Activated CD4-positive, alpha-beta memory T cell treated with anti-CD3 and anti-CD28 coated beads, Interleukin-2, amount 10 ng/mL, durations not matched to agents 7 days and 5 days (primary cell): ENCODE measurements at places on chromosomes 4 and X. TPM values are rescaled to one million over a fixed set of nuclear protein-coding genes. Genes with fewer than 3 reads are reported as not detected.

- H3K4me3 ChIP-seq, result no peak overlapping the region
- no peak overlapping the region for H3K27ac ChIP-seq
- DNase-seq, result no peak
- peaks cover 4% of the 10 kb centered on the region for H3K36me3 ChIP-seq
These were observed 131.8 kb downstream of the PRKX start for GRCh38 chrX:3581609-3582108.

DNA sequence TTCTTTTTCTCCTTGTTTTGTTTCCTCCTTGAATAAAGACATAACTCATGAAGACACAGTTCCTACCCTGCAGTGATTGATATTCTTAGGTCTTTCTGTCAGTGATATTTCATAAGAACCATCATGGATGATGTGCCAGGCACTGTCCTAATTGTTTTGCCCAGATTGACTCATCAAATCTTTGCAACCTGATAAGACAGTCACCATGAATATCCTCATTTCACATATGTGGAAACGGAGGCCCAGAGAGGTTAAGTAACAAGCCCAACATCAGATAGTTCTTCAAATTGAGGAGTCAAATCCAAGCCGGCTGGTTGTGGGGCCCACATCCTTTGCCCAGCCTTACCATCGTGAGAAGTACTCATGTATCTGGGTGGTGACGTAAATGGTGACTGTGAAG is 69.9 kb downstream of the SEL1L3 start:
- no peak overlapping the region for H3K4me3 ChIP-seq
- no peak overlapping the region for H3K27ac ChIP-seq
- no peak for DNase-seq
- H3K36me3 ChIP-seq, result peaks cover 74% of the 10 kb centered on the region
- peaks cover 4% of the 10 kb centered on the region for H3K4me1 ChIP-seq
- no peaks in the 10 kb centered on the region for H3K27me3 ChIP-seq

GRCh38 chrX:44937606-44938005 is 64.6 kb downstream of the KDM6A start:
- H3K27me3 ChIP-seq, result no peaks in the 10 kb centered on the region
- no peak overlapping the region for H3K27ac ChIP-seq
- no peak overlapping the region for H3K4me3 ChIP-seq
- no peak for DNase-seq
- peaks cover 7% of the 10 kb centered on the region for H3K4me1 ChIP-seq

DNA sequence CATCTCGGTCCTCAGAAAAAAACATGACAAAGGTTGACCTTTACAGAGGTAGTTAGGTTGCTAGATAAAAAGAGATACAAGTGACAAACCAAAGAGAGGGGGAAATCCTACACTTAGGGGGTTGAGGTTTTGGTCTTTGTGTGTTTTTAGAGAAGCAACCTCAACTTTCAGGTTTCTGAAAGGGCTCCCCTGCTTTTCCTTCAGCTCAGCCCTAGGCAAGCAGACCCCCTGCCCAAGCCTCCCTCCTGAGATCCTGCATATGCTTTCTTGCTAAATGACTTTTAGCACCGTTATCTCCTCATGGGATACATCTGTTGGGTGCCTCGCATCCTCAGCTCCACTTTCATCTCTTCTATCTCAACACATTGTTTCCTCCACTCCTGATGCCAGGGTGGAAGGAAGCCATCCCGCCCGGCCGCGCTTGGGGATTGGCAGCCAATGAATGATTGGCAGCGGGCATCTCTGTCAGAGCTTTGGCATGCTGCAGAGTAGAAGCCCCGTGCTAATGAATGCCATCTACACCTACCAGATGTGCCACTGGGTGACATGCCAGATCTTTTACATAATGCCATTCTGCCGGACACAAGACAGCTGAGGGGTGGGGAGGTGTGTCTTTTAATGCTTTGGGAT is 15.0 kb upstream of the PRDM8 start:
- H3K36me3 ChIP-seq, result peaks cover 48% of the 10 kb centered on the region
- H3K27me3 ChIP-seq, result peaks cover 6% of the 10 kb centered on the region
- DNase-seq, result no peak
- peaks cover 49% of the 10 kb centered on the region for H3K4me1 ChIP-seq
- H3K27ac ChIP-seq, result peak overlapping the region; percentile 97
- H3K4me3 ChIP-seq, result peak overlapping the region; percentile 99

- DNase-seq, result no peak
- no peak overlapping the region for H3K4me3 ChIP-seq
- no peak overlapping the region for H3K27ac ChIP-seq
- peaks cover 24% of the 10 kb centered on the region for H3K36me3 ChIP-seq
- H3K4me1 ChIP-seq, result peaks cover 2% of the 10 kb centered on the region
These were observed 31.7 kb downstream of the RBBP7 start for GRCh38 chrX:16838202-16839066.

GRCh38 chrX:150536455-150537116 is 31.8 kb upstream of the MTM1 start:
- H3K4me3 ChIP-seq, result no peak overlapping the region
- H3K36me3 ChIP-seq, result peaks cover 6% of the 10 kb centered on the region
- DNase-seq, result no peak
- H3K27ac ChIP-seq, result no peak overlapping the region
- no peaks in the 10 kb centered on the region for H3K27me3 ChIP-seq
- H3K4me1 ChIP-seq, result no peaks in the 10 kb centered on the region

Gene SYNPO2
- 0.50 TPM for total RNA-seq

Gene KLF8
- 14.5 TPM for total RNA-seq

Gene GPR119
- not detected for total RNA-seq
